Thoracic aorta (tissue), 2 donors: ENCODE measurements at places on chromosomes 11 and 22. TPM values are rescaled to one million over a fixed set of nuclear protein-coding genes. Genes with fewer than 3 reads are reported as not detected.

VPREB1 gene
- not detected for total RNA-seq

PATE2 gene
- not detected for total RNA-seq

FLRT1 gene
- total RNA-seq, result 0.41 TPM

OR51E2 gene
- not detected for total RNA-seq

OR4C11 gene
- not detected for total RNA-seq

B4GALNT4 gene
- total RNA-seq, result 0.78 TPM

OR10A2 gene
- not detected for total RNA-seq

DNA sequence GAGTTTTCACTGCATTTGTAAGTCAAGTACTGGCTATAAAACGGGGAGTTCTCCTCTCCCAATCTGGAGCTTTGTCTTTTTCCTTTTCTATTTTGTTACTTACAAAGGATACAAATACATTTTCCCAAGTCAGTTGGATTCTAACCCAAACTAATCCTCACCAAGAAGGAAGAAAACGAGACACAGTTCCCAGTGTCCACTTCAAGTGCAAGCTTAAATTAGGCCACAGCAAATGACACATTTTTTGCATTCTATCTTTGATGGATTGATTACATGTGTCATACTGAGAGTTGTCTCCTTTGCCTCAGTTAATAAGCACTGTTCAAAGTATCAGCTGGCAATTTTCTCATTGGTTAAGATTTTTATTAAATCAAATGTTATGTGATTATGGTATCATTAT lies 296.7 kb upstream of the ANO5 start:
- H3K36me3 ChIP-seq, result no peaks in the 10 kb centered on the region
- H3K27ac ChIP-seq, result no peak overlapping the region
- no peaks in the 10 kb centered on the region for H3K4me1 ChIP-seq
- no peak overlapping the region for H3K4me3 ChIP-seq
- no peaks in the 10 kb centered on the region for H3K27me3 ChIP-seq
- no peak for DNase-seq

- no peaks in the 10 kb centered on the region for H3K36me3 ChIP-seq
- no peak overlapping the region for H3K4me3 ChIP-seq
- H3K4me1 ChIP-seq, result peaks cover 6% of the 10 kb centered on the region
- H3K27me3 ChIP-seq, result no peaks in the 10 kb centered on the region
Measured at GRCh38 chr11:78991681-78992080, 417.0 kb upstream of the NARS2 start.

DNA sequence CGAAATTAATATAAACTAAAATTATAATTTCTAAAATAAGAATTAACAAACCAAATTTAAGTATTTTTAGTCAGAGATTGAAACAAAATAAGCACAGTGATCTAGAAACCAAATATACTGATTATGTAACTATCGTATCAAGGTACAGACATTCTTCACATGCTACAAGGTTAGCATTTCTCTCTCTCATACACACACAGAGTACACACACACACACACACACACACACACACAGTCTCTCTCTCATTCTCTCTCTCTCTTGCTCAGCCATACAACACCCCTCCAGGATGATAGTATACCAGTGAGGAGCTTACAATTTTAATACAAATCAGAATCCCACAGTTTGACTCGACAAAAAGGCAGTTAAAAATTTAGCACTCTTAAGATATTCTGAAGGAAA lies 66.0 kb downstream of the RDX start:
- H3K4me1 ChIP-seq, result no peaks in the 10 kb centered on the region
- H3K4me3 ChIP-seq, result no peak overlapping the region
- H3K27me3 ChIP-seq, result no peaks in the 10 kb centered on the region
- DNase-seq, result no peak
- no peak overlapping the region for H3K27ac ChIP-seq

DNA sequence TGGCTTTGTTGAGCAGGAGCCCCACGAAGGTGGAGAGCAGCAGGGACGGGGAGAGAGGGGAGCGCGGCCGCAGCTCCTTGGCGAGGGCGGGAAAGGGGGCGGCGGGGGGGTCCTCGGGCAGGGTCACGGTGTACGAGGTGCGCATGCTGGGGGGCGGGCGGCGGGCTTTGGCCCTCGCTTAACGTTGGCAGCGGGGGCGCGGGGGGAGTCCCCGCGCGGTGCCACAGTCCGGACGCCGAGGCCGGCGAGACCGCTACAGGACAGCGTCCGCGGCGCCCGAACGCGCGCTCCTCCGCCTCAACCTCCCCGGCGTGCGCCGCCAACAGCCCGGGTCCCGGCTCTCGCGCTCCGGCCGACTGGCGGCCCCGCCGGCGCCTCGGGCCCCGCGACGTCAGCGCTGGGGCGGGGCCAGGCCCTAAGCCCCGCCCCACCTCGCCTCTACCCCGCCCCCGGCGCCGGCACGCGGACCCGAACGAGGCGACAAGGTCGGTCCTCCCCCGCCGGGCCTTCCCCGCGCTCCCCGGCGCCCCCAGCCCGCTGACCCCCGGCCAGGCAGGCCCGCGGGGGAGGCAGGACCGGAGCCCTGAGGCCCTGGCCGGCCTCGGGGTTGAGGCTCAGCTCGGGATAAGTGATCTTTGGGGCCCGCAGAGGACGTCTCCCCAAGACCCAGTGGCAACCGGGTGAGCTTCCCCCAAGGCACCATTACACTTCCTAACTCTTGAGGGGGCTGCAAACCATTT lies 17.5 kb downstream of the USP2 start:
- H3K4me1 ChIP-seq, result peaks cover 15% of the 10 kb centered on the region
- DNase-seq, result no peak
- no peaks in the 10 kb centered on the region for H3K27me3 ChIP-seq

DNA sequence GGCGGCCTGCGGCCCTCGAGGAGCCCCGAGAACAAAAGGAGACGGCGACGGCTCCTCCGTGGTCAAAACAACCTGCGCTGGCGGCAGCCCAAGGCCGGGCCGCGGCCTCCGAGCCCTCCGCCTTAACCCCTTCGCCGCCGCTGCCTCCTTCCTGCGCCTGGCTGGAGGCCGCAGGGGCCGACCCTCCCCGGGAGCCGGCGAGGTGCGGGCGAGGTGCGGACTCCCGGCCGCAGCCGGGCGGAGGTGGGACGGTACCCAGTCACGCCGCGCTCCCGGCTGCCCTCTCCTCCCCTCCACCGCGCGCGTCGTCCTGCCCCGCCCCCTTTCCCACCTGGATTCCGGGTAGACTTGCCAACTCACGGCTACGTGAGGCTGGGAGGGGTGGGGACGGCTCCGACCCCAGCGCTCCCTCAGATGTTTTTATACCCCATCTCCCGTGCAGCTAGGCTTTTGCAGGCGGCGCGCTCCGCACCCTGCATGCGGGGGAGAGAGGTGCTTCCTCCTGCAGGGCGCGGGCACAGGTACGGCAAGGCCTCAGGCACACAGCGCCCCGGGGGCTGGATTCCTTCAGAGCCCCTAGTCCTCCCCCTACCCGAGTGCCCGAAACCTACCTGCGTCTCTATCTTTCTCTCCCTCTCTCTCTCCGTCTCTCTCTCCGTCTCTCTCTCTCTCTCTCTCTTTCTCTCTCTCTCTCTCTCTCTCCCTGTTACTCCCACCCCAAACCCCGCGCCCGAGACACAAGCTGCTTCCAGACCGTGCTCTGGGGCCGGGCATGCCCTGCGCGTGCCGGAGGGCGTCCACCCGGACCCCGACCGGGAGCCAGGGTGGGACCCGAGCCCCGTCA lies 2.0 kb downstream of the PDGFB start:
- H3K27ac ChIP-seq, result no peak overlapping the region
- peaks cover 16% of the 10 kb centered on the region for H3K4me1 ChIP-seq
- H3K36me3 ChIP-seq, result no peaks in the 10 kb centered on the region
- peak overlapping the region; percentile 72 for H3K4me3 ChIP-seq
- no peak for DNase-seq

GRCh38 chr11:78187366-78188285 lies 800 bp downstream of the KCTD21 start:
- H3K36me3 ChIP-seq, result no peaks in the 10 kb centered on the region
- no peak for DNase-seq
- peak overlapping the region; percentile 91 for H3K27ac ChIP-seq
- H3K4me1 ChIP-seq, result peaks cover 66% of the 10 kb centered on the region

- no peaks in the 10 kb centered on the region for H3K4me1 ChIP-seq
- H3K4me3 ChIP-seq, result no peak overlapping the region
- H3K36me3 ChIP-seq, result no peaks in the 10 kb centered on the region
Measured at GRCh38 chr11:33659370-33660139, 41.1 kb downstream of the C11orf91 start.

GRCh38 chr22:22168190-22168940 lies 76.2 kb upstream of the VPREB1 start:
- H3K36me3 ChIP-seq, result no peaks in the 10 kb centered on the region
- DNase-seq, result no peak

- H3K27me3 ChIP-seq, result no peaks in the 10 kb centered on the region
- H3K36me3 ChIP-seq, result no peaks in the 10 kb centered on the region
- H3K27ac ChIP-seq, result no peak overlapping the region
- peak; percentile 74 for DNase-seq
- H3K4me3 ChIP-seq, result peak overlapping the region; percentile 60
Measured at GRCh38 chr22:41697126-41697775, 2.1 kb upstream of the MEI1 start.

GRCh38 chr11:76156971-76157427 lies 49.3 kb downstream of the WNT11 start:
- H3K4me3 ChIP-seq, result no peak overlapping the region
- no peaks in the 10 kb centered on the region for H3K36me3 ChIP-seq
- DNase-seq, result no peak
- no peak overlapping the region for H3K27ac ChIP-seq
- H3K4me1 ChIP-seq, result peaks cover 7% of the 10 kb centered on the region

DNA sequence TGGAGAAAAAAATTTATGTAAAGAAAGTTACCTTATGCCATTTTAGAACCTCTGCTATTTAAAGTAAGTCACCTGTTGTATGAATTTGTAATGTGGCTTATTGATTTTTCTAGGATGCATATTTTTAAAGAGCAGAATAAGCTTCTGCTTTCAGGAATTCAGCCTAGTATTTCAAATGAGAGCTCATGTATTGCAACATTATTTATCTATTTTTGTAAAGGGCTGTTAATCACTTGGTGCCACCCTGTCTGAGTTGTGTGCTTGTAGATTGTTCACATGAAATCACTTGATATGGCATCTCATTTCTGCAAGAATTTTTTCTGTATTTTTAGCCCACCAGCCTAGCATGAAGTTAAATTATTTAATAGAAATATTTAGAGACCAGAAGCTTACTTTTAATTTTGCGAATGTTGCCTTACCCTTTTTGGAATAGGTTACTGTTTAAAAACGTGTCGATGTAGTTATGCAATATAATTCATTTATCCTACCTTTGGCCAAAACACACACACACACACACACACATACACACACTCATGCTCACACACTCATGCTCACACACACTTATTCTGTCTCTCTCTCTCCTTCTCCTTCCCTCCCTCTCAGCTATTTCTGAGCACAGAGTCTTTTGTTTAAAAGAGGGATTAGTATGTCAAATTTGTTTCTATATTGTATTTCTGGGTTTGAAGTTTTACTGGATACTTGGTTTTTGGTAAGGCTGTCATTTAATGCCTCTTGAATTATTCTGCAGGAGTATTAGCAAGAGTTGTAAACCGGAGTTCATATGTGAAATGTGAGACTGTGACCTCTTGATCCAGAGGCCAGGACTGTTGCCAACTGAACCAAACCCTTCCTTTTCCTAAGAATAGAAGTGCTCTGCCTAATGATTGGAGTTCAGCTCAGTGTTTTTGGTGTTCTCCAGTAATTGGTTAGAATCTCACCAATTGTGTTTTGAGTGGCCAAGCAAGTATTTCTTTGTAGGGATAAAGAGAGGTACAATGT lies 34.4 kb downstream of the YAP1 start:
- H3K36me3 ChIP-seq, result no peaks in the 10 kb centered on the region
- no peak for DNase-seq
- peak overlapping the region; percentile 39 for H3K4me3 ChIP-seq
- H3K27me3 ChIP-seq, result no peaks in the 10 kb centered on the region
- H3K27ac ChIP-seq, result peak overlapping the region; percentile 84
- H3K4me1 ChIP-seq, result peaks cover 95% of the 10 kb centered on the region
